ENCODE measurements at places on chromosomes 4 and X.
A peak's percentile ranks its signal among the peaks of the same experiment; 100 is the strongest.

GRCh38 chrX:154751203-154751668, 359 bp upstream of the GAB3 start:
- DNase-seq = no peak

GRCh38 chr4:167274351-167274750, 40.1 kb upstream of the SPOCK3 start:
- no peak for DNase-seq

DNA sequence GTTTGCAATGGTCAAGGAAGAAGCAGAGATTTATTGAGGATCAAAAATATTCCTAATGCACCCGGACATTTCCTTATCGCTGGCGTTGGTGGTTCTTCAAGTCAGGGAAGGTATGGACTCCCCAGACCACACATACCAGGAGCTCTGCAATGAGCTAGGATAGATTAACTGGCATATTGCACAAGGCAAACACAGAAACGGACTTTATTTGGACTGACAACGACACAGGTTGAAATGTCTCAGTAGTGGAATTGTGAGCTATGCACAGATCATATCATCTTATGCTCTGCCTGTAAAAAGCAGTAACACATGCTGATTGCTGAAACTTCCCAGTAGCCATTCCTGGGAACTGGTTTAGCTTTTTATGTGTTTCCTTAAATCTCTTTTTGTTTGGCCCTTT, 1.7 kb downstream of the TSPAN7 start:
- DNase-seq = no peak

- no peak for DNase-seq
Measured at GRCh38 chr4:87239821-87240220, 19.4 kb upstream of the KLHL8 start.

- DNase-seq = no peak
Measured at GRCh38 chr4:24765376-24765988, 29.9 kb upstream of the SOD3 start.

DNA sequence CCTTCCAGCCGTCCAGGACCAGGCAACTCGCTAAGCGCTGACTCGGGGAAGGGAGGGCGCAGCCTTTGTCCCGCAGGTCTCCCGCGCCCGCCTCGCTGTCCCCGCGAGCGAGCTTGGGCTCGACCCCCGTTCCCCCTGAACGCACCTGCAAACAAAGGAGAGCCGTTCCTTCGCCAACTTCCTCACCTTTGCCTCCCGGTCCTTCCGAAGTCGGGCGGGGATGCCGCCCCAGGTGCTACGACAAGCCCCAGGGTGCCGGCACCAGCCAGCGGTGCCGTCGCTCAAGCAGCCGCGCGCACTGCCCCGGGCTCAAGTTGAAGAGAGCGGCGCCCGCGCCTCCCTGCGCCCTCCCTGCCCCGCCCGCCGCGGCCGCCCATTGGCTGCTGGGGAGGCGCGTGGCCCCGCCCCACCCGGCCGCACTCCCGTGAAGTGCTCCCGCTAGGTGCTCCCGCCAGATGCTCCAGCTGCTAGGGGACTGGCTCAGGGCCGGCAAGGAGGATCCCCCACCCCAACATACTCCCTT, 107.1 kb downstream of the NSUN7 start:
- peak; percentile 17 for DNase-seq

DNA sequence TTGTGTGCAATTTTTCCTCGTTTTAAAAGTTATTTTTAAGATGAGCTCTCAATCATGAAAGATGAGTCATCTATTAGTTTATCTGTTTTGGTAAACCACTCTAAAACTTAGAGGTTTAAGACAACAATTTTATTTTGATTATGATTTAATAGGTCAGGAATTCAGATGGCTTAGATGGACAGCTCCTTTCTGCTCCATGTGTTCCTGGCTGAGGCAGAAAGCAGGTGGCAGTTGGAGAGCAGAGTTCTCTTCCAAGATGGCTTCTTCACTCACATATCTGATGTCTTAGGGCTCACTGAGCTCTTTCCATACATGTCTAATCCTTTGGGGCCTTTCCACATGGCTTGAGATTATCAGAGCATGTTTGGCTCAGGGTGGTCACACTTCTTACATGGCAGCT, 48.3 kb upstream of the GRPR start:
- no peak for DNase-seq

DNA sequence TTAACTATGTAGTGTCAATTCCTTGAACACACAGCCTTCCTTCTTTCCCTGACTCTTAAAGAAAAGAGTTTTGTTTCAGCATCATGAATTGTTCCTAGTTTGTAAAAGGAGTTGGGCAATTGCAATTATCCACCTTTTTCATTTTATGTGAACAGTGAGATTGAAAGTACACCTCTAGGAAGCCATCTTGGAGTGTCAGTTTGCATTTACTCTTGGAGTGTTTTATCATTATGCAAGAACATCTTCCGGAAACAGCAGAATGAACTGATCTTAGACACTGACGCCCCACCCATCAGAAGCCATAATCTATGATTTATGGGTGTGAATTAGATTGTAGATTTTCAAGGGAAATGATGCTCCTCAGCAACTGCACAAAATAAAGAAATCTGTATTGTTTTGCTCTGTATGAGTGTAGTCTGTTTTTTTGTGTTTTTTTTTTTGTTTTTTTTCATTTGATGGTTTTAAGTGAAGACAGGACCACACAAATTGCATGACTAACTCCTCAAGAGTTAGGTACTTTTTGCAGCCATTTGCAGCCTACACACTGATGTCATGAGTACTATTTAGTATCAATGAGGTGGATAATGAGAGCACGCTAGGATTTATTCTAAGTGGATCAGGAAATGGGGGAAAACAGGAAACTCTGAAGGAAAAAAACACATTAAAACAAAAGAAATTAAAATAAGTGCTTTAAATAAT, 19.5 kb upstream of the FGF2 start:
- DNase-seq = no peak

DNA sequence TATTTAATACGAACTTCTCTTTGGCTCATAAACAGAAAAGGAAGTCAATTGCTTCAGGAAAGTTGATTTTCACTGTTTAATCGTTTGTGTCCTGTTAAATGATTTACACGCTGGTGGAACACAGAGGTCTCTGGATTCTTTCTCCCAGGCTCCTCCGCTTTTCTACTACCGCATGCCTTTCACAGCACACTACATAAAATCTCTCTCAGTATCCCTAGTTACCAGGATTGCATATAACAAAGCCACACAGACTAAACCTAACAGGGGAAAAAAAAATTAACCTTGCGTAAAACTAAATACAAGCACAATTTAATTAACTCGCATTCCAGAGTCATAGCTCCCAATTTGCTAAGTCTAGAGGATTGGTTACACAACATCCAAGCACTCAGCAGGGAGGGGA, 133.9 kb downstream of the CORIN start:
- DNase-seq = no peak

DNA sequence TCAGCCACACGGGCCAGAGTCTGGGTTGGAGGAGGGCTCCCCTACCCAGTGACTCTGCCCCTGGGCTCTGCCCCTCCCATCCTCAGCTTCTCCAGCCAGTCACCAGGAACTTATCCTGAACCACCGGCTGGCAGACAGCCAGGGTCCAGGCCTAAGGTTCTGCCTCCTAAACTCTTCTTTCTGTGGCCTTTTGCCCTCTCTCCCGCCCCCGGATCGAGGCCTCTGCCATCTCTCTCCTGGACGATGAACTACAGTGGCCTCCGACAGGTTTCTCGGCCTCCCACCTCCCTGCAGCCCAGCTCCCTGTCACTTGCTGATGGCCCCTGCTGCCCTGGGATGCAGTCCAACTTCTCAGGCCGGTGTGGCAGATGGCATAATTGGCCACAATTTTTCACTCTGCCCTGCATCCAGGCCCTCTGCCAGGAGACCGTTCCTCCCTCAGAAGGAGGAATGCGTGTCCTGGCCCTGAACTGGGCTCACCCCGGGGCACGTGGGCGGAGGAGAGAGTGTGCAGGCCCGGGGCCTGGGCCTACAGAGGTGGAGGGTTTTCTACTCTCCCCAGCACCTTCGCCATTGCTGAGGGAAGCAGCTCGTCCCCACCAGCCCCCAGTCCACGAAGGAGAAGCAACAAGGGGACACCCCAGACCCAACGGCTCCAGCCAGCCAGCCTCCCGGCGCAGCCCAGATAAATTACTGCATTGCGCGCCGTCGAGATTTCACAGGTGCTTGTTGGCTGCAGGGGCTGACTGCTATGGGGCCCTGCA, 81.9 kb upstream of the LRPAP1 start:
- DNase-seq = no peak

- DNase-seq = no peak
Measured at GRCh38 chr4:7384003-7384928, 50.5 kb downstream of the PSAPL1 start.

- no peak for DNase-seq
Measured at GRCh38 chrX:106626789-106627188, 15.0 kb downstream of the RADX start.

GRCh38 chrX:41118156-41118555, 32.9 kb downstream of the USP9X start:
- no peak for DNase-seq

DNA sequence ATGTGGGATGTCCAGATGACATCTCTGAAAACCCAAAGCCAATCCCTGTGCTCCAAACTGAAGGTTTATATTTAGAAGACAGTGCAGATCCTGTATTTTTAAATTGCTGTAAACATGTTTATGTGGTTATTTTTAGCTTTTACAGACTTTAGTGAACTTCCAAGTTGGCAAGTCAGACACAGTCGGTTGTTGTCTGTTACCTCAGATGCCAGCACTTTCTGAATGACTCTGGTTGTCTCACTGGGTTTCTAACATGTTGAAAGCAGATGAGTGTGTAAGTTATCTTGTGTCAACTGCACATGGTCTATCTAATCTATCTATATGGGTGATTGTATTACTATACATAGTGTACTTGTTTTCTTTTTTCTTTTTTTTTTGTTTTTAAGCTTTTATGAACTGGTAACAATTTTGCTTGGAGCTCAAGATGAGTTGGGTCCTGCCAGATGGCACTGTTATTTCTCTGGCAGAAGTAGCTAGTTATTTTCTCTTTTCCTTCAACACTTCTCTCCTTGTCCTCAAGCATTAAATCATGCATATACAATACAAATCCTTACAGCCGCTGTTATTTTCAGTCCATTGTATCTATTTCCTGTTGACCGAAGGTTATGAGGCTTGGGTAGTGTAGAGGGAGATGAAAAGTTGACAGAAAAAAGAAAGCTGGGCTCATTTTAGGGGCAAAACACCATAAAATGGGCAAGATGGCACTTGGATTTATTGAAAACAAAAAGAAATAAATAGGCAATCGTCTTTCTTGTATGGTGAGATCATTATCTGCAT, 66.3 kb downstream of the GAB1 start:
- no peak for DNase-seq

GRCh38 chr4:8192748-8193738, 6.0 kb upstream of the SH3TC1 start:
- peak; percentile 28 for DNase-seq

DNA sequence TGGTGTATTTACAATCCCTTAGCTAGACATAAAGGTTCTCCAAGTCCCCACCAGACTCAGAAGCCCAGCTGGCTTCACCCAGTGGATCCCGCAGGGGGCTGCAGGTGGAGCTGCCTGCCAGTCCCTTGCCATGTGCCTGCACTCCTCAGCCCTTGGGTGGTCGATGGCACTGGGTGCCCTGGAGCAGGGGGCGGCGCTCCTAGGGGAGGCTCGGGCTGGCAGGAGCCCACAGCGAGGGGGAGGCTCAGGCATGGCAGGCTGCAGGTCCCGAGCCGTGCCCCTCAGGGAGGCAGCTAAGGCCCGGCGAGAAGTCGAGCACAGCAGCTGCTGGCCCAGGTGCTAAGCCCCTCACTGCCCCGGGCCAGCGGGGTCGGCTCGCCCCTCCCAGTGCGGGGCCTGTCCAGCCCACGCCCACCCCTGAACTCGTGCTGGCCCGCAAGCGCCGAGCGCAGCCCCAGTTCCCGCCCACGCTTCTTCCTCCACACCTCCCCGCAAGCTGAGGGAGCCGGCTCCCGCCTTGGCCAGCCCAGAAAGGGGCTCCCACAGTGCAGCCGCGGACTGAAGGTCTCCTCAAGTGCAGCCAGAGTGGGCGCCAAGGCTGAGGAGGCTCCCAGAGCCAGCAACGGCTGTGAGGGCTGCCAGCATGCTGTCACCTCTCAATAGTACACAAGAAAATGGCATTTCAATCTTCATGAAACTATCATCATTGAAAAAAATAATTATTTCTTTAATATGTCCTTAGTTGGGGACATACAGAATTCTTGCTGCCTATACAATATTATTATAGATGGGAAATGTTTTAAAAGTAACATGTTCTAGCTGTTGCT, 189.1 kb downstream of the SLC7A11 start:
- no peak for DNase-seq

DNA sequence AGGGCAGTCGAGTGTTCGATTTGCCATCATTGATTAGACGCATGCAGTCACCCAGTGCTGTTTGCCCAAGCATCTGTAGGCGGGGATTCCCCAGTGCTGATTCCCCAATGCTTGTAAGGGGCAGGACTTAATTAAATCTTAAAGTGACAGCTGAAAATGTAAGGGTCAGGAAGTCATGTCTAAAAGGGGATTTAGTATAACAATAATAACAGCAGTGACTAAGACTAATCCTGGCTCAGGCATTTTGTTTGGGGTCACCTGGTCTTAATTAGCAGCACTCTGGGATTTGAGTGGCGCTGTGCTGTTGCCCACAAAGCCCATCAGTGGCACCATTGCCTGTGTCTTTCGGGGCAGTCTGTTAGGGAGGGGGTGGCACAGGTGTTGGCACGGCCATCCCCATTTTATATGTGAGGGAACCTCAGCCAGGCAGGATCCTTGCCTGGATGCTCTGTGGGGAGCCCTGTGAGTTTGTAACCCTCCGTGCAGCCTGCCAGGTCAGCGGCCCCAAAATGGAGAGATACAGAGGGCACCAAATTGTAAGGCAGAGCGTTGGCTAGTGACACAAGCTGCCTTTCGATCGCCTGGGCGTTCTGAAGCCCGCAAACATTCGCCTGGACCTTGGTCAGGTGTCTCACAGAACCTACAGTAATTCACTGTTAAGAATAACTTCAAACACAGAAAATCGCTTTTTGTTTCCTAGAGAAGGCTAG, 146.7 kb downstream of the TBL1X start:
- no peak for DNase-seq

- no peak for DNase-seq
Measured at GRCh38 chr4:164613792-164614191, 140.1 kb upstream of the SMIM31 start.
